ENCODE measurements at places on chromosomes 7 and 10.

DNA sequence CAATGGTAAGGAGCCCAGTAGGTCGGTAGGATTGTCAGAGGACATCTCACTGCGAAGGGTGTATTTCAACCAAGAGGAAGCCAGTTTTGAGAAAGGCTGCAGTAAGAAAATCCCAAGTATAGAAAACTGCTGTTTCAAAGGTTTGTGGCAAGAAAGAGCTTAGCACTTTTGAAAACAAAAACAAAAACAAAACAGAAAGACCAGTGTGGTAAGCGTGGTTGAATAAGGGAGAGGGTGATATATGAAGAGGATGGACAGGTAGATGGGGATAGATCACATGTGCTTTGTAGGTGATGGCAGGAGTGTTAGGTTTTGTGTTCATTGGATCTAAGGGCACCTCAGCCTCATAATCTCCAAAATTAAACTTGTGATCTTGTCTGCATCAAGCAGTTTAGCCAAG, 141.6 kb upstream of the WNT16 start:
- DNase-seq, result no peak

GRCh38 chr7:141714571-141714970, 6.4 kb downstream of the WEE2 start:
- DNase-seq, result no peak

- DNase-seq, result peak; percentile 54
Measured at GRCh38 chr10:119750391-119751230, 24.8 kb downstream of the INPP5F start.

GRCh38 chr10:114208351-114208750, 29.2 kb downstream of the TDRD1 start:
- no peak for DNase-seq

DNA sequence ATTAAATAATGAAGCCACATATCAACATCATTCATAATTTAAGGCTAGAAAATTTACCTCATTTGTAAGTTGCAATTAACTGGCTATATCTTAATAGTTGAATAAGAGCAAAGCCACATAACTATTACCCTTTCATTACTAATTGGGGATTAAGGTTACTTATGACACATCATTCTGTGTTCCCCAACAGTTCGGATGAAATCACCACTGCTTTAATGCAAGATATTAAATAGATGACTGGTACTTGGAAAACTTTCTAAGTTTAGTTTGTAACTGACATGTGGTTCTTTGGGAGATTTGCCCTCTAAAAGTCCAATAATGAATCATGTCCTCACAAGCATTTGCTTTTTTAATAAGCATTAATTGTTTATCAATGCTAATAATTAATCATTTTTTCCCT, 109.1 kb downstream of the MTERF1 start:
- no peak for DNase-seq

DNA sequence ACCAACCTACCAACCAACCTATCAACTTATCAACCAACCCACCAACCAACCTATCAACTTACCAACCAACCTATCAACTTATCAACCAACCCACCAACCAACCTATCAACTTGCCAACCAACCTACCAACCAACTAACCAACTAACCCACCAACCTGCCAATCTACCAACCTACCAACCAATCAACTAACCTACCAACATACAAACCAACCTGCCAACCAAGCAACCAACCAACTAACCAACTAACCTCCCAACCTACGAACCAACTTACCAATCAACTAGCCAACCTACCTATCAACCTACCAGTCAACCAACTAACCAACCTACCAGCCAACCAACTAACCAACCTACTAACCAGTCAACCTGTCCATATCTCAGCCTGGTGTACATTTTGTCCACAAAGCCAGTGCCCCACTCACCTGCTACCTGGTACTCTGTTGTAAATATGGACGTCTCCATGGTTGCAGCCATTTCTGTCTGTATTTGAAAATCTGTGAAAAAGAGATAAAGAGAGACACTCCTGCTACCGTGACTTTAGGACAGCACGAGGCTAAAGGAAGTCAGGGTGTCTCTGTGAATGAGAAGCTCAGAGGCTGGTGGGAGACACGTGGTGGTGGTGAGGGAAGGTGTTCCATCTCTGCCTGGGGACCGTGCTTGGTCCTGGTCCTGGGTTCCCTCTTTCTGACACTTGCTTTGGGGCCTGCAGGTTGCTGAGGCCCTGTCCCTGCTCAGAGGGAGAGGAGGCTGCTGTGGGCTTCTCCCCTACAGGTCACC, 41.9 kb upstream of the IL15RA start:
- no peak for DNase-seq

DNA sequence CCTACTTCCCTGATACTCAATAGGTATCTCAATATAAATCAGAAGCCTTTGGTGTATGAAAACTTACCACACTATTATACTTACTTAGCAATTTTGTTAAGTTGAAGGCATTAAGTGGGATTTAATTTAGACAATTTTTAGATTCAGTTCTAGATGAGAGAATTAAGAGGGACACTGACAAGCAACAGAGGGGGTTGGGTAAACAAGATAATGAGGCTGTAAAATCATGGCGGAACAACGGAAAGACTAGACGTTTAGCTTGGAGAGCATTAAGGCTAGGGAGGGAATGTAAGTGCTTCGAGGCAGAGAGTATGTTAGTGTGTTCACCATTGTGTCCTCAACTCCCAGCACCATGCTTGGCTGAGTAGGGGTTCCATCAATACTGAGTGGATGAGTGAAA, 71.3 kb downstream of the DENND11 start:
- no peak for DNase-seq

DNA sequence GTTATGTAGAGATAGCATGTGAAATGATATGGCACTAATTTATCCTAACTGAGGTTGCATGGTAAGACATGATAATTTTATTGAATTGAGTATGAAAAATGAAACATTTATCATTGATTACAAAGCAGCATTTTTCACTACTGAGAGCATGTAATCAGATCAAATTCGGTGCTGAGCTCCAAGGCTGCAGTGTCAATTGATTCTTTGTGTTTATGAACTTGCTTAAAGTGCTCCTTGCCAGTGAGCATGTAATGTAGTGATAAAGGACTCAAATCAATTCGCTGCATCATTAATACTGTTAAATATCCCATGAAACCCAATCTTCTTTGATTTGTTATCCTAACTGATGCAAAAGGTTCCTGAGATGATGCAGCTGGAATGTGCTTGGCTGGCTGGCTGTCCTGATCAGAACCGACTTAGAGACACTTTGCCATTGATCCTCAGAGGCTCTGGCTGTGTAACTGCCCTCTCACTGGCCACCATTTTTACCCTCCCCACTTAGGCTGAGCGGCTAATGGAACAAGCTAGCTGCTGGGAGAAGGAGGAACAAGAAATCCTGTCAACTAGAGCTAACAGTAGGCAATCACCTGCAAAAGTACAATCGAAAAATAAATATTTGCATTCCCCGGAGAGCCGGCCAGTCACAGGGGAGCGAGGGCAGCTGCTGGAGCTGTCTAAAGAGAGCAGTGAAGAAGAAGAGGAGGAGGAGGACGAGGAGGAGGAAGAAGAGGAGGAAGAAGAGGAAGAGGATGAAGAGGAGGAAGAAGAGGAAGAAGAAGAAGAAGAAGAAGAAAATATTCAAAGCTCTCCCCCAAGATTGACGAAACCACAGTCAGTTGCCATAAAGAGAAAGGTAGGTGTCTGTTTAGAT, 89.8 kb upstream of the SAMD8 start:
- no peak for DNase-seq

Data from stimulated activated CD4-positive, alpha-beta T cell treated with anti-CD3 and anti-CD28 coated beads, TNF-alpha, amount 100 ng/mL, for 24 hours (primary cell).